ENCODE measurements at places on chromosomes 1 and 21.

DNA sequence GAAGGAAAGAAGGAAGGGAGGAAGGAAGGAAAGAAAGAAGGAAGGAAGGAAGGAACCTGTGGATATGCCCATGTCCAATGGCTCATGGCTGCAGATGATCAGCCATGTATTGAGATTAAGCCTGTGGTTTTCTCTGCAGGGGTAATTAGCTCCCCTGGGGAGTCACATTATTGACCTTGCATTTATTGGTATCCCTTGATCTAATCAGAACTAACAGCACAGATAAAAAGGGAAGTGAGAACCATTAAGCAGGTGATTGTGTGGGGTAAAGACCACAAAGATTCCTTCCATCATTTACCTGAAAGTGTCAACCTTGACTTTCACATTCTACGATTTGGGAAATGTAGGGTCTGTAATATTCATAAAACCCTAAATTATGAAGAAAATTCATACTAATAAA is 390.7 kb downstream of the BRINP2 start:
- H3K36me3 ChIP-seq: no peaks in the 10 kb centered on the region
- no peak overlapping the region for H3K4me3 ChIP-seq
- no peaks in the 10 kb centered on the region for H3K27me3 ChIP-seq
- no peak overlapping the region for H3K27ac ChIP-seq
- H3K4me1 ChIP-seq: no peaks in the 10 kb centered on the region

GRCh38 chr1:20324704-20325406 is 34.2 kb downstream of the VWA5B1 start:
- no peak overlapping the region for H3K4me3 ChIP-seq
- H3K36me3 ChIP-seq: no peaks in the 10 kb centered on the region

- no peaks in the 10 kb centered on the region for H3K36me3 ChIP-seq
- H3K4me1 ChIP-seq: no peaks in the 10 kb centered on the region
- no peak overlapping the region for H3K4me3 ChIP-seq
- H3K27ac ChIP-seq: no peak overlapping the region
Measured at GRCh38 chr1:2349806-2350205, 41.5 kb downstream of the MORN1 start.

- H3K27ac ChIP-seq: no peak overlapping the region
- H3K4me3 ChIP-seq: no peak overlapping the region
- no peaks in the 10 kb centered on the region for H3K36me3 ChIP-seq
- H3K27me3 ChIP-seq: no peaks in the 10 kb centered on the region
- DNase-seq: no peak
Measured at GRCh38 chr1:110472546-110472945, 21.6 kb downstream of the PROK1 start.

DNA sequence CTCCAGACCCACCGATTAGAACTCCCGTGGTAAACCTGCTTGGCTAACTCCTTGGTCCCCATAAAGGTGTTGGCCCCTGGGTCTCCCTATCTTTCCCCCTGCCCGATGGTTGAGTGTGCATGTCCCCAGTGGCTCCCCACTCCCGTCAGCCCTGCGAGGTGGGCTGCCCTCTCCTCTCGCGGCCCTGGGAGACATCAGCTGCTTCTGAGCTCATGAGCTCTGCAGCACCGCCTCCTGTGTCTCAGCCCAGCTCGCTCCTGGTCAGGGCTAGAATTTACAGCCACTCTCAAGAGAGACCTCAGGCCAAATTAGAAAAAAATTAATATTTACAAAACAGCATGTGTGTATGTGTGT is 15.9 kb upstream of the ZBTB21 start:
- no peak for DNase-seq
- no peaks in the 10 kb centered on the region for H3K36me3 ChIP-seq
- H3K27me3 ChIP-seq: no peaks in the 10 kb centered on the region
- no peak overlapping the region for H3K4me3 ChIP-seq
- H3K27ac ChIP-seq: no peak overlapping the region
- H3K4me1 ChIP-seq: no peaks in the 10 kb centered on the region

GRCh38 chr21:42423197-42423675 is 19.5 kb downstream of the UBASH3A start:
- no peaks in the 10 kb centered on the region for H3K36me3 ChIP-seq
- DNase-seq: no peak
- no peak overlapping the region for H3K27ac ChIP-seq
- no peaks in the 10 kb centered on the region for H3K4me1 ChIP-seq
- H3K4me3 ChIP-seq: no peak overlapping the region

DNA sequence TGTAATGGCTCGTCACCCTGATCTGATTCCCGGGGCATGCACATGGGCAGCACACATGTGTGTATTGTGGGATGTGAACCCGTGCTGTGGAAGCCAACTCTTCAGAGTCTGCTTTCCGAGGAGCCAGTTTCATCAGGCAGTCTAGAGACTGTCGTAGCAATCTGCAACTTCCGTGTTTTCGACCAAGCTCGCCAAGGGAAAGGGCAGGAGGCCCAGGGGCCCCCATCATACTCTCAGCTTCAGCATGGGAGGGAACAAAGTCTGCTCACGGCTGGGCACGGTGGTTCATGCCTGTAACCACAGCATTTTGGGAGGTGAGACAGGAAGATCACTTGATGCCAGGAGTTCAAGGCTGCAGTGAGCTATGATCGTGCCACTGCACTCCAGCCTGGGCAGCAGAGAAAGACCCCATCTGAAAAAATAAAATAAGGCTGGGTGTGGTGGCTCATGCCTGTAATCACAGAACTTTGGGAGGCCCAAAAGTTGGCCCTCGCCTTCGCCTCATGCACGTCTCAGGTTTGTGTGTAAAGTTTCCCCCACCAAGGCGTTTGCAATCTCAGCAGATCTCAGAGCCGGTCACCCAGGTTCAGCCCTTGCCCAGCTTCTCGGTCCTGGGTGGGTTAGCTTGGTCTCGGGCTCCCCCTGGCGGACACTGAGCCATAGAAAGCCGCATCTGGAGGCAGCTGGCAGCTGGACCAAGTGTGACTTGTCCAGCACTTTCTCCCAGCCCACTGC is 48.5 kb upstream of the SLC25A33 start:
- no peaks in the 10 kb centered on the region for H3K36me3 ChIP-seq
- H3K4me1 ChIP-seq: no peaks in the 10 kb centered on the region
